Mononuclear cell (primary cell): ENCODE measurements at places on chromosomes 3 and 15. TPM values are rescaled to one million over a fixed set of nuclear protein-coding genes. Genes with fewer than 3 reads are reported as not detected.

KNG1 gene
- 0.21 TPM for total RNA-seq

IL12A gene
- total RNA-seq: 4.1 TPM

CHRM5 gene
- total RNA-seq: not detected

CHRNA5 gene
- total RNA-seq: 0.52 TPM

PRICKLE2 gene
- total RNA-seq: 0.63 TPM

CAMK1 gene
- 24.7 TPM for total RNA-seq

C3orf85 gene
- total RNA-seq: not detected

NPAP1 gene
- not detected for total RNA-seq

SOX2 gene
- total RNA-seq: under 0.01 TPM

ARRDC4 gene
- 22.6 TPM for total RNA-seq

PRR20G gene
- not detected for total RNA-seq
